ENCODE measurements at places on chromosomes 16 and 17.

- DNase-seq = peak; percentile 52
Measured at GRCh38 chr17:14302091-14302430, 1.2 kb downstream of the HS3ST3B1 start.

GRCh38 chr17:76048025-76048605, 21.0 kb upstream of the EVPL start:
- DNase-seq = no peak

- DNase-seq = no peak
Measured at GRCh38 chr16:64507240-64508024, 614.4 kb downstream of the CDH11 start.

GRCh38 chr16:26982422-26982821, 84.3 kb upstream of the C16orf82 start:
- DNase-seq = no peak

DNA sequence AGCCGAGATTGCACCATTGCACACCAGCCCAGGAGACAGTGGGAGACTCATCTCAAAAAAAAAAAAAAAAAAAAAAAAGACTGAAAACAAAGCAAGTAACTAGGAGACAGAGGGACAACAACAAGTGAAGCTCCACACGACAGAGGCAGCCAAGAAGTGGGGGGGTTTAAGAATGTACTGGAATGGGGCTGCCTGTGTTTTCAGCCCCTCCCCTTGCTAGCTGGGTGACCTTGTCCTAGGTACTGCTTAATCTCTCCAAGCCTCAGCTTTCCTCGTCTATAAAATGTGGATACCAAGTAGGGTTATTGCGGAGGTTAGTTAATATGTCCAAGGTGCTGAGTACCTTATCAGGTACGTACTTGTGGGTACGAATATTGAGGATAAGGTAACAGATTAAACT, 163.8 kb upstream of the CACNG5 start:
- no peak for DNase-seq

DNA sequence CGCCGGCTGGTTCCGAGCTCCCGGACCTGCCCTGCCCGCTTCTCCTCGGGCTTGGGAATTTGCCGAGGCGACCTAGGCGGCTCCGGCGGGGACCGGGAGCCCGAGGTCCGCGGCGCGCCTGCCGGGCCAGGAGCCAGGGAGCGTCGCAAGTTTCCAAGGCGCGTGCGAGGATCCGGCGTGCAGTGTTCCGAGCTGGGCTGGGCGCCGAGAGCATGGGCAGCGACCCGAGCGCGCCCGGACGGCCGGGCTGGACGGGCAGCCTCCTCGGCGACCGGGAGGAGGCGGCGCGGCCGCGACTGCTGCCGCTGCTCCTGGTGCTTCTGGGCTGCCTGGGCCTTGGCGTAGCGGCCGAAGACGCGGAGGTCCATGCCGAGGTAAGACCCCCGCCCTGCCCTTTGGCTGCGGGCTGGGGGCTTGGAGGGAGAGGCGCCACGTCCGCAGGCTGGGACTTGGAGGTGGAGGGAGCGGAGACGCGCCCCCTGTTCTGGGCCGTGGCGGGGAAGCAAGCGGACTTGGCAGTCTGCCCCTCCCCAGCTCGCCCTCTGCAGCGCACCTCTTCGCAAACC, 668 bp downstream of the MMP15 start:
- DNase-seq = peak; percentile 52

DNA sequence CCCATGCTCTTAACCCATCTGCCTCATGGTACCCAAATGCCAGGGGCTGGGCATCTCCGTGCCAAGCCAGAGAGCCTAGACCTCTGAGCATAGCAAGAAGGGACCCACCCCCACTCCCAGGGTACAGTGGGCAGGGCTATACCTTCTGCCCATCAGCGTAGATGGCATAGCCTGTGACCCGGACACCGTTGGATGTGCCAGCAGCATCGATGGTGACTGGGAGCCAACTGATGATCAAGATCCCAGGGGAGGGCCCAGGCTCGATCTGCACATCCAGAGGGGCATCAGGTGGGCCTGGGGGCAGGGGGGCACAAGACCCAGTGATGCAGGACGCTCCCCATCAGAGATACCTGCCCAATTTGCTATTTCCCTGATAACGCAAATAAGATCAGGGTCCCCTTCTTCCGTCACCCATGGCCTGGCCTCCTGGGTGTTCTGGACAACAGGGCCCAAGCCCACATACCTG, 17.1 kb downstream of the TSPOAP1 start:
- no peak for DNase-seq

- no peak for DNase-seq
Measured at GRCh38 chr16:73166947-73167550, 119.1 kb upstream of the ZFHX3 start.

DNA sequence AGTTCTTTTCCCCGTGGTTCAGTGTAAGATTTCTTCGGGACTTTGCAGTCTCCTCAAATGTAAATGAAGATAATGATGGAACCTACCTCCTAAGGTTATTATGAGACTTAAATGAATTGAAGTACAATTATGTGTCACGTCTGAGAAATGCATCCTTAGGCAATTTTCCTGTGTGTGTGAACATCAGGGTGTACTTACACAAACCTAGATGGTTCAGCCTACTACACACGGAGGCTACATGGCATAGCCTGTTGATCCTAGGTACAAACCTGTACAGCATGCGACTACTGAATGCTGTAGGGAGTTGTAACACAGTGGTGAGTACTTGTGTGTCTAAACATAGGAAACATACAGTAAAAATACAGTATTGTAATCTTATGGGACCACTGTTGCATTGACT, 1.1 kb upstream of the FAM20A start:
- DNase-seq = no peak

DNA sequence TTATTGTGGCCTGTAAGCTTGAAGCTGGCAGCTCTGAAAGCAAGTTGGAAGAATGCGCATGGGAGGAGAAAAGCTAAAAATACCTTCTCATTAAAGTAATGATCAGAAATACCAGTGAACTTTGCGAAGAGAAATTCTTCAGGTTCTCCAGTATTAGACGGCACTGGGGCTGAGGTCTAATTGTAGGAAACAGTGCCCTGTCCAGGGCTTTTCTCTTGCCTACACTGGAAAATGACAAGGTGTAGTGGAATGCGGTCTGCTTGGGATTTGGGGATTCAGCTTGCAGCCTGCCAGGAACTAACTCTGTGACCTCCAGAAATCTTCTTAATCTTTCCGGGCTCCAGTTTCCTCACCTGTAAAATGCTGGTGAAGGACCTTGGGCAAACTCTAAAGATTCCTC, 53.3 kb upstream of the KCNJ16 start:
- no peak for DNase-seq

- peak; percentile 43 for DNase-seq
Measured at GRCh38 chr16:11871193-11871592, 19.9 kb upstream of the RSL1D1 start.

DNA sequence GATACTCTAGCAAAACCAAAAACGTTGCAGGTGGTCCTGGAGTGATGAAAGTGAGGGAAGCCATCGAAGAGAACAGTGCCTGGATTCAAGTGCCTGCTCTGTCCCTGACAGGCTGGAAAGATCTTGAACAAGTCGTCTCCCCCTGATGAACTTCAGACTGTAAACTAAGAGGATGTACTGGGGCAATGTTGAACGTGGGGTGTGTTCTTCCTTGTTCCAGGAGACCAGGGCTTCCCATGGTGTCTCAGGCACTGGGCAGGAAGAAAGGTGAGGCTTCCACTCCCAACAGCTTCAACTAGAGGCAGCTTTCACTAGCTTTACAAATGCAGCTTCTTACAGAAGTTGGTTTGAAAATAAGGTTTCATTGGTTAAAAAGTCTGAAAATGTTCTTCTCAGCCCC, 21.4 kb upstream of the NF1 start:
- DNase-seq = no peak

- no peak for DNase-seq
Measured at GRCh38 chr17:63930951-63931575, 1.1 kb downstream of the CD79B start.

GRCh38 chr16:89036776-89037175, 56.9 kb upstream of the ACSF3 start:
- DNase-seq = no peak

DNA sequence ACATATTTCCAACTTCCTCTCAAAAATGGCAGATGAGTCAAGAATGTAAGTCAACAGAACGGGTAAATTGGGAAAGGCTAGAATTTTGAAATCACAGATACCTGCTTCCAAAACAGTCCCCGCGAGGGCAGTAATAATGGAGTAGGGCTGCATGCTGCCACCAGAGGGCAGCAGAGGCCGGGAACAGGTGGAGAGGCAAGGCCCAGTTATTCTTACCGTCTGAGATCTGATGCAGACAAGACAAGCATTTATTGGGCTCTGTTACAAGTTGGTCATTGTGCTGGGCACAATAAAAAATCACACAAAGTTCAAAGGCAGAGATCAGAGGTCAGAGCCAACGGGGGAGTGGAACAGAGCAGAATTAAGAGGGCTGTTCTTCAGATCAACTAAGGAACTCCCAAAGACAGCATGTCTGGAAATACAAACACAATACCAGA, 8.8 kb upstream of the MLKL start:
- peak; percentile 76 for DNase-seq

DNA sequence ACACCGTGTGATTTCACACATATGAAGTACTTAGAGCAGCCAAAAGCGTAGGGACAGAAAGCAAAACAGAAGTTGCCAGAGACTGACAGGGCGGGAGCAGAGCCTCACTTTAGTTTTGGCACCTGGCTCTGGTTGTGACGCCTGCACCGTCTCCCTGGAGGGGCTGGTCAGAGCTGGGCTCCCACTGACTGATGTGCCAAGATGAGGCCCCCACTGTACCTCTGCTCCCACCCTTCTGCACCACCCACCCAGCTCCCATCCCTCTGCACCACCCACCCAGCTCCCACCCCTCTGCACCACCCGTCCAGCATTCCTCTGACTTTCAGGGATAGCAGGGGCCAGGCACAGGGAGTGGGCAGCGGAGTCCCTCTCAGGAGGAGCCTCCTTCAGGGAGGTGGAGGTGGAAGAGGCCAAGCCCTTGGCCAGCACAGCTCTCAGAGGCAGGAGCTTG, 3.2 kb upstream of the PRSS21 start:
- no peak for DNase-seq

GRCh38 chr16:51390877-51391276, 239.8 kb upstream of the SALL1 start:
- no peak for DNase-seq

GRCh38 chr17:18040261-18040858, 1.2 kb downstream of the GID4 start:
- DNase-seq = peak; percentile 20

DNA sequence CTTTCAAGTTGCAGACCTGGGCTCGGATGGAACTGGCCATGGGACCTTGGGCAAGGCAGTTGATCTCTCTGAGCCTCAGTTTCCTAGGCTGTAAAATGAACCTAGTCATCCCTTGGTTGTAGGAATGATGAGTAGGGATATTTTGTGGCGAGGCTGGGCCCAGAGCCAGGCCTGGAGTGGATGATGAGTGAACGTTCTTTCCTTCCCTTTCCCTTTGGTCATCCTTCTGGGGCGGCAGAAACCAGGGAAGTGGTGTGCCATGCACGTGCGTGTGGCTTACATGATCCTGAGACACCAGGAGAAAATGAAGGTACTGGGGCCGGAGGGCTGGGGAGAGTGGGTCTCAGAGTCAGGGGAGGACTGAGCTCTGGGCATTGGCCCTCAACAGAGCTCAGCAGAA, 8.4 kb downstream of the FBRS start:
- DNase-seq = no peak

GRCh38 chr17:81843713-81844326, 9.0 kb upstream of the PPP1R27 start:
- DNase-seq = no peak

GRCh38 chr16:29744541-29745101, 1.2 kb downstream of the C16orf54 start:
- DNase-seq = no peak

DNA sequence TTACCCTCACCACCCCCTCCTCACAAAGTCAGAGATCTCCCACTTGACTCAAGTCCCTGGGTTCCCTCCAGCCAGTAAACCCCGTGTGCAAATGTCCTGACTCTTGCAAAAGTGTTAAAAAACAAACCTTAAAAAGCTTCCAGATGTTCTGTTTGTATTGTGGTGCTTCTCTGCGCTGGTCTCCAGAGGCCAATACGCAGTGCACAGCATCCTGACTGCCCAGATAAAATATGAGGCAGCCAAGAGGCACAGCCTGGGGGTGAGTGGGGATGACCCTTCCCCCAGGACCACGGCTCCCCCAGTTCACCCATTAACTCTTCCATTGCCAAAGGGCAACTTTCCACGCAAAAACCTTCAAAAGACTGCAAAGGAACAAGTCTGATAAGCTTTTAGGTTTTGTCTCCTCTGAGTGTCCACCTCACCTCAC, 291.8 kb downstream of the SOX9 start:
- no peak for DNase-seq

DNA sequence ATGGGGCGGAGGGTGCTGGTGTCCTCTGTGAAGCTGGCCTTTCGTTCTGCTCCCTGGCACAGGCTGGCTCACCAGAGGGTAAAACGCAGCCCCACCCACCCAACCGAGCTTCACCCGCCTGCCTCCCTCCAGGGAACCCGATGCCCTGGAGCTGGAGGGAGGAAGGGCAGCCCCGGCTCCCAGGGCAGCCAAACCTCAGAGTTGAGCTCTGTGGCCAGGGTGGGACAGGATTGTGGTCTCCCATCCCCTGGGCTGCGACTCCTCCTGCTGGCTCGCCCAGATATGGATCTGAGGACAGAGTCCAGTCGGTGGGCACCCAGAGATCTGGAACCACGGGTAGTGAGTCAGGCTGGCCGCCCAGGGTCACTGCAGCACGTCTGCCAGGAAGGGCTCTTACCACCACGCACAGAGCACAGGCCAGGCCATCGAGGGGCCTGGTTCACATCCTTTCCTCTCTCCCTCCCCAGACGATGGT, 42.6 kb upstream of the CHMP6 start:
- no peak for DNase-seq

DNA sequence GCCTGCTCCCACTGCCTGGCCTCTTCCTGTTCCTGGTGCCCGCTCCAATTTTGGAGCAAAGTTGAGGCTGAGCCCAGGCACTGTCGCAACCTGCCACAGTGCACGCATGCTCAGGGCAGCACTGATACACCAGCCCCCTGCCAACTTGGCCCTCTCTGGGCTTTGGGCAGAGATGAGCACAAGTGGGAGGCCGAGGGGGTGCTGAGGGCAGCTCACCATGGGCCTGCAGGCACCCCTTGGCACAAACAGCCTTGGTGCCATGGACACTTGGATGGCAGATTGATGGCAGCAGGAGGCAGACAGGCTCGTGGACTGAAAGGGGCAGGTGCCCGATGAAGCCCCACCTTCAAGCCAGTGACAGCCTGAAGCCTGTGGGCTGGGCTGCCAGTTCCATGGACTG, 42.9 kb downstream of the PIGL start:
- no peak for DNase-seq

- DNase-seq = no peak
Measured at GRCh38 chr17:27315322-27315721, 21.4 kb downstream of the WSB1 start.

Data from RKO (cell line).